ENCODE measurements at places on chromosomes 3 and 15.

- DNase-seq: no peak
Observed at GRCh38 chr3:3192286-3192675, 12.8 kb upstream of the CRBN start.

GRCh38 chr15:75597667-75598341 lies 18.7 kb upstream of the PTPN9 start:
- DNase-seq: no peak

DNA sequence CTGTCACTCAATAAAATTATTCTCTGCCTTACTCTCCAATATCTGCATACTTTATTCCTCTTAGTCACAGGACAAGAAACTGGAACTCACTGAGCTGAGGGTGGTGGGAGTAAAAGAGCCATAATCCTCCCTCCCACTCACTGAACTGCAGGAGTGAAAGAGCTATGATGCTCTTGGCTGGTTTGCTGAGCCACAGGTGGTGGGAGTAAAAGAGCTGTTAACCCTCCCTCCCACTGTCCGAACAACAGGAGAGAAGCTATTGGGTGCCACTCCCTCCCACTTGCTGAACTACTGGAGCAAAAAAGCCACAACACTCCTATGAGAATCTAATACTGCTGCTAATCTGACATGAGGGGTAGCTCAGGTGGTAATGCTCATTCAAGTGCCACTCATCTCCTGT lies 391.0 kb downstream of the NSUN3 start:
- DNase-seq: no peak

DNA sequence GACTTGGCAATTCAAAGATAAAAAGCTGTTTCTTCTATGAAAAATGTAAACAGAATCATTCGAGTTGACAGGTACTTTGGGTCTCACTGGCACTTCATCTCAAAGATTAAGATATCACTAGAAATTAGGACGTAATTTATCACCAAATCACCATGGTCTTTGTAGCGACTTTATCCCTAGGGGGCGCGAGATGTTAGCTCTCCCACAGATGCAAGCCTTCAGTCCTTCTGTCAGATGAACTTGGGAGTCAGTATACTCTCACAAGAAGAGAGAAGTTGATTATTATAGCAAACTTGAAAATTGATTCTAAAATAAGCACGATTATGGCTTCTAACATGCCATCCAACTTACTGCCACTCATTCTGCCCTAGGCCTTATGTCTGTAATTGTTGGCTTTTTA lies 150.3 kb downstream of the ALCAM start:
- DNase-seq: no peak

DNA sequence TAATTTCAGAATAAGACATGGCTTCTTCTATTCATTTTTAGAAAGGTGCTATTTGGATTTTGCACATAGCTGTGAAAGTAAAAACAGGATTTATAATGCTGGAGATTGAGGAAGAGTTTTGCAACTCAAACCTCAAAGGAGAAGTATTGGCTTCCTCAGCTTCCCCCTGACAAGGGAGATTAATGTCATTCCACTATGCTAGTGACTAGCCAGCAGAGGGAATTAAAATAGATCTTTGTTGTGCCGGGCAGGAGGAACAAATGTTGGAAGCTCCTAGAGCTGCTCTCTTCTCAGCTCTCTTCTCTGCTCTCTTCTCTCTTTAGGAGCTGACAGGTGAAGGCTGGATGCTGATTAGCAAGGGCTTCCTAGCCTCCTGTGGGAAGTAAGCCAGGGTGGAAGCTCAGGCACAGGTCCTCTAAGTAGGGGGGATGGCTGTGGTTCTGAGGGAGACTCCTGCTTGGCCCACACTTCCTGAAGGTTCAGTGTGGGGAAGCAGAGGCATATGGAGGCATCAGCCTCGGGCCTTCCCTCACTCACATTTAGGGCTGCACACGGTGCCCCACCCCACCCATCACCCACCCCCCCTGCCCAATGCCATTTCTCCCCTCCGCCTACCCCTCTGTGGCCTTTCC lies 29.6 kb downstream of the CX3CR1 start:
- DNase-seq: no peak

GRCh38 chr3:71873093-71873611 lies 88.2 kb upstream of the PROK2 start:
- DNase-seq: no peak

- DNase-seq: no peak
Observed at GRCh38 chr3:9105421-9105820, 142.1 kb upstream of the RAD18 start.

DNA sequence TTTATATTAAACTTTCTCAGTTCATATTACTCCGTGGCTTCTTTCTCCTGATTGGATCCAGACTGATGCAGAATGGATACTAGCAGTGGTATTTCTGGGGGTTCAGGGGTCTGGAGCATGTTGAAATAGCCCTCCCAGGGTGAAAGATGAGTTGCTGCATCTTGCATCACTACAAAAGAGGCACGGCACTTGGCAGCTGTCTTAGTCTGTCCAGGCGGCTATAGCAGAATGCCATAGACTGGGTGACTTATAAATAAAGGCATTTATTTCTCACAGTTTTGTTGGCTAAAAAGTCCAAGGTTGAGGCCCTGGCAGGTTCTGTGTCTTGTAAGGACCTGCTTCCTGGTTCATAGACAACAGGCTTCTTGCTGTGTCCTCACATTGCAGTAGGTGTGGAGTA lies 660 bp upstream of the BCL2L10 start:
- DNase-seq: no peak

DNA sequence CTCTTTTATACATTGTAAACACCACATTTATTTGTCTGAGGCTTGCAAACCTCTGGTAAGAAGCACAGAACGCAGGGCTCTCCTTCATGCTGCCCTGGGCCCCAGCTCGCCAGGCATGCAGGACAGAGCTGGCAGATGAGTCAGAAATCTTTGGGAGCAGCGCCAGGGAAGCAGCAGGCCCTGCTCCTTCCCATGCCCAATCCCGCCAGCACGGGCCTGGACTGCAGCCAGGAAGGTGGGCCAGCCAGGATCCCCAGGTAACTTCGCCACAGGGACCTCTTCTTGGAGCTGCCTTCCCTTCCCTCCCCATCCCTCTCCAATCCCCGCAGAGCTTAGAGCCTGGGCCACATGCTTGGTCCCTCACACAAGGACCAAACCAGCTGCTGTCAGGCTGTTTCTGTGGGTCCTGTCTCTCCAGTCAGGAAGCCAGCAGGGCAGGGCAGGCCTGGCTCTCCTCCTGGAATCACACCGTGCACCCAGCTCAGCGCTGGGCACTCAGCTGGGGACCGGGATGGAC lies 8.8 kb downstream of the STOML1 start:
- no peak for DNase-seq

DNA sequence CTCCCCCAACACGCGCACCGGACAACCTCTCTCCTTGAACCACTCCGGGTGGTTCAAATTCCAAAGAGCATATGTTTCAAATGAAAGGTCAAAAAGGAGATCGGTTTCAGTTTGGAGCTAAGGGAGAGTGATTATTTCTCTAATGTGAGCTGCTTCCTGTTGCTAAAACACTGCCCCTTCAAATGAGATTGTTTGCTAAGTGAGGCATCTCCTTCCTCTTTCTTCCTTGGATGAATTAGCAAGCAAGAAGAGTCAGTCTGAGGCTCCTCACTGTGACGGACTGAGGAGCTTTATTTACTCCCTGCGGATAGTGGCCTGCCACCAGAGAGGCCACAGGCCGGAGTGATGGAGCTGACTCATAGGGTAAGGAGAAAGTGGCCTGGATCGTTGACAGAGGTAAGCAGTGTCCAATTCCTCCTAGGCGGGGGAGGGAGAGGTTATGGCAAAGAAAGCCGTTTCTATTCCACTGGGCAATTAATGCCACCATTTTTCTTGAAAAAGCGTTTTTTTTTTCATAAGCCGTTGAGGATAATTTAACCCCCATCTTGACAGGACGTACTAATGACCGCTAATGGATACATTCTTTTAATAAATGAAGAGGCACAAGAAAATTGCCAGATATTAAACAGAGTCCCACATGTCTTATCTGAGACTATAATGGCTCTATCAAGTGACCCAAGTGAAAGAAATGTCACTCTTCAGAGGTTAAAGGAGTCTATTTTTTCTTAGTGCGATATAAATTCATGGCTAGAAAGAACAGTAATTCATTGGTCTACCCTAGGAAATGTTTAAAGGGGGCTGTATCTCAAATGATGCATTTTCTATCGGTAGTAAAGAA lies 167.0 kb upstream of the ANKRD28 start:
- no peak for DNase-seq

DNA sequence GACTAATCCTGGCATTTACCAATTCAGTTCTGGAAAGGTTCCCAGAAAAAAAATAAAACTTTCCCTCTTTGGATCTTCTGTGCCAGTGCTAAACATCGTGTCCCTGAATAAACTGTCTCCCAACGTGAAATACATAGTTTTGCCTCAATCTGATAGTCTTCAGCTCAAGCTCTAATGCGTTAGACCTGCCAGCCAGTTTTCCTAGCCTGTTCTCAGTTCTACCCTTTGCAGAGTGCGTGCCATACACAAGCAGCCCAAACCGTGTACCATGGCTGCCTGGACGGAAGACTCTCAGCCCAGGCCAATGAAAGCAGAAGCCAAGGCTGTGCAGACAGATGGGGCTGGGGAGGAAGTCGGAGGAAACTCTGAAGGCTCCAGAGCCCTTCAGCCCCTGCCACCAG lies 11.4 kb upstream of the OCA2 start:
- DNase-seq: no peak

DNA sequence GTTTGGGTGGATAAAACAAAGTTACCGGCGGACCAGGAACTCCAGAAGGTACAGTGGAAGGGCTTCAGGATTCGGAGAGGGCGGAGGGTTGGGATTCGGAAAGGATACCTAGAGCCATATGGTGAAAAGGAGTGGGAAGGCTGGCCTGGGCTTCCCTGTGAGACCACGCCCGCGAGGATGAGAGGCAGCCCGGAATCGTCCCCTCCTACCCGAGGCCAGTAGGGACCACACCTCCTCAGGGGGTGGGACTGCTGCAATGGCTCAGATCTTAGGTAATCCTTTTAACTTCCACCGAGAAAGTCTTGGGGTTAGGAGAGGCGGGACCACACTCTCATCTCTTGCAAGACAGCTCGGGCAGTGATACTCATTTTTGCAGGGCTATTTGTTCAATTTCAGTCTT lies 511.3 kb downstream of the OCA2 start:
- DNase-seq: no peak

- no peak for DNase-seq
Observed at GRCh38 chr3:112261742-112262141, 32.3 kb downstream of the SLC9C1 start.

DNA sequence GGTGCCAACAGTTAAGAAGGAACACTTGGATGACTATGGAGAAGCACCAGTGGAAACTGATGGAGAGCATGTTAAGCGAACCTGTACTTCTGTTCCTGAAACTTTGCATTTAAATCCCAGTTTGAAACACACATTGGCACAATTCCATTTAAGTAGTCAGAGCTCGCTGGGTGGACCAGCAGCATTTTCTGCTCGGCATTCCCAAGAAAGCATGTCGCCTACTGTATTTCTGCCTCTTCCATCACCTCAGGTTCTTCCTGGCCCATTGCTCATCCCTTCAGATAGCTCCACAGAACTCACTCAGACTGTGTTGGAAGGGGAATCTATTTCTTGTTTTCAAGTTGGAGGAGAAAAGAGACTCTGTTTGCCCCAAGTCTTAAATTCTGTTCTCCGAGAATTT lies 3.0 kb downstream of the SKIL start:
- DNase-seq: no peak

DNA sequence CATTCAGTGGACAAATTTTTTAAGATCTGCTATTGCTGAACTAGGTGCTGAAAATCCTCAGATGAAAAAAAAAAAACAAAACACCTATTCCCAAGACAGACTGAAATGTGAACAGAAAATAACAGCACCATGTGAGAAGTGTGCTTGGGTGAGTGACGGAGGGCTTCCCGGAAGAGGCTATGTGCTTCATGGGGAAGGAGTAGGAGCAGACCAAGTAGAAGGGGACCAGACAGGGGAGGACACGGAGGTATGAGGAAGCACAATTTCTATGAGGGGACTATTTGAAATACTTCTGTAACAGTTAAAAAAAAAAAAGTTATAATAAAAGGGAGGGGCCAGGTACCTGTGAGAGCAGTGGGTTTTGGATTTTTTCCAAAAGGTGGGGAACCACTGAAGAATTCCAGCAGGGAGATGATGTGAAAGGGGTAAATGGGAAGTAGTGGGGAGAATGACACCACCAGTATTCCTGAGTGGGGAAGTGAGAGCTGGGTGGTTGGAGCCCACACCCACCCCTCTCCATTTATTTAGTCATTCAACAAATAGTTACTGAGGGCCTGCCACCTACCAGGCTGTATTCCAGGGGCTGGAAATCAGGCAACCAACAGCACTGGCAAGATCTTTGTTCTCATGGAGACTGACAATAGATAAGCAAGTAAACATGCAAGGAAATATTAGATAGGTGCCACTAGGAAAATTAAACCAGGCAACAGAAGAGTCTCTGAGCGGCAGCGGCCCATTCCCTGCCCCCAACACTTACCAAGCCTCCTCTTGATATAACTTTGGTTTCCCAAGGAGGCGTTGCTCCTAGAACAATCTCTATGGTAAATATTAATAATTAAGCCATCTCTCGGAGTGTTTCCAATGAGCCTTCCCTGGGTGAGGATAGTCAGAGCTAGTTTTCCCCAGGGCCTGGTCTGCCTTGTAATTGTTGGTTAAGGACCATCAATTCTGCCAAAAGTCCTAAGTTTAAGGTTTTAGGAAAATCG lies 3.8 kb upstream of the USP3 start:
- no peak for DNase-seq

DNA sequence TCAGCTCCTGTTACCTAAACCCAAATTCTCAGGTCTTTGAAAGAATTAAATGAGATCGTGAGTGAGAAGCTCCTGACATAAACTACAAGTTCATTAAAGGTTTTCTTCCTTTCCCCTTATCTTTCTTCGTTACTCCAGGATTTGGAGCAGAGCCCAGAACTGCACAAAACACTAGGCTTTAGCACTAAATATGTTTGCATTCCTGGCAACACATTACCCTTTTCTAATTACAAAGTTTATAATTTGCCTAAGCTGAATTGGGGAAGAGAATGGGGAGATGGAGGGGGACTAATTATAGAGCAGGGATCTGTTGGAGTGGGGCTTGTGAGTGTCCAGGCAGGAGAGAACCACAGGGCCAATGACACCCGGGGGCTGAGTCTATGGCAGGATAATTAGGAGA lies 109.7 kb downstream of the SV2B start:
- no peak for DNase-seq

DNA sequence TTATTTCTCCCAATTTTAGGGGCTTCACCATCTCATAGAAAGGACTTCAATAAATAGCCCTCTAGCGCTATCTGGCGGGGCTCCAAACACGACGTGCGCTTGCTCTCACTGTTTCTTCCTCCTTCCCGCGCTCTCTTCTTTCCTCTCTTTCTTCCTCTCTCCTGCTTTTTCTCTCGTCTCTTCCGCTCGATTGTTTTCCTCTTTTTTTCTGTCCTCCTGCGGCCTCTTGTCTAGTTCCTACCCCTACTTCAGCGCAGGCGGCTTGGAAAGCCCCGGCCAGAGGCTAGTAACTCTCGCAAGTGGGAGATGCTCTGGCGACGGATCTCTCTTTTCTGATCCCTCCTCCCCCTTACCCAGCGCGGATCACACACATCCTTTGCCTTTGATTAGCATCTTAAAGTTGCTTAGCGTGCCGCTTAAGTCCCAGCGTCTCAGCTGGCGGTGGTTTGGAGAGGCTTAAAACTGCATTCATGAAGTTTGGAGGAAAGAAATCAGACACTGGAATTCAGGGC lies 6.2 kb upstream of the MEIS2 start:
- DNase-seq: no peak
